RPMI8226 (cell line): ENCODE measurements at places on chromosomes 13 and 19.

GRCh38 chr19:4847190-4847973 is 15.9 kb upstream of the TICAM1 start:
- DNase-seq, result no peak

- peak; percentile 49 for DNase-seq
Measured at GRCh38 chr19:52748336-52748950, 13.6 kb upstream of the ZNF611 start.

DNA sequence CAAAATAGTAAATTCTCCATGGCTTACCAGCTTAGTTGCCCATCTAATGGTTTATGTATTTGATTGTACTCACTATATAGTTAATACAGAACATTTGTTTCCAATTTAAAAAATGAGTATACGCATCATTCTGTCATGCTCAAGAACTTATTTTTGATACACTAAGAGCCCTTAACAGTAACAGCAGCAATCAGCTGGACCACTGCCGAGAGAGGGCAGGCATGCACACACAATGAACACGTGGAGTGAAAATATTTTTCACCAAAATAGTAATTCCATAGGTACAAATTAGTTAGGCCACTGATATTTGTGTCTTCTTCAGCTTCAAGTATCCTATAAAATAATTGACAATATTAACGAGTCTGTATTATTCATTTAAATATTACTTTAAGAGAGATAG is 109.9 kb downstream of the KLF12 start:
- no peak for DNase-seq

DNA sequence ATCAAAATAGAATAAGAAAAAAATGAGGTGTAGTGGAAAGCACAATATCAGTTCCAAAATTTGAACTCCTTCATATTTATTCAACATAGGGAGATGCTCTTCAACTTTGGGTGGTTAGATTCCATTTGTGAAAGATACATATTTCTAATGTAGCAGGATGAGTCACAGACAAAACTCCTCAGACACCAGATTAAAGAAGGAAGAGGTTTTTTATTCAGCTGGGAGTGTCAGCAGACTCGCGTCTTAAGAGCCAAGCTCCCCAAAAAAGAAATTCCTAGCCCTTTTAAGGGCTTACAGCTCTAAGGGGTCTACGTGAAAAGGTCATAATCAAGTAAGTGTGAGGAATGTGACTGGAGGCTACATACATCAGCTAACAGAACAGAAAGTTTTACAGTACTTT is 6.8 kb upstream of the ZNF765 start:
- DNase-seq, result no peak

DNA sequence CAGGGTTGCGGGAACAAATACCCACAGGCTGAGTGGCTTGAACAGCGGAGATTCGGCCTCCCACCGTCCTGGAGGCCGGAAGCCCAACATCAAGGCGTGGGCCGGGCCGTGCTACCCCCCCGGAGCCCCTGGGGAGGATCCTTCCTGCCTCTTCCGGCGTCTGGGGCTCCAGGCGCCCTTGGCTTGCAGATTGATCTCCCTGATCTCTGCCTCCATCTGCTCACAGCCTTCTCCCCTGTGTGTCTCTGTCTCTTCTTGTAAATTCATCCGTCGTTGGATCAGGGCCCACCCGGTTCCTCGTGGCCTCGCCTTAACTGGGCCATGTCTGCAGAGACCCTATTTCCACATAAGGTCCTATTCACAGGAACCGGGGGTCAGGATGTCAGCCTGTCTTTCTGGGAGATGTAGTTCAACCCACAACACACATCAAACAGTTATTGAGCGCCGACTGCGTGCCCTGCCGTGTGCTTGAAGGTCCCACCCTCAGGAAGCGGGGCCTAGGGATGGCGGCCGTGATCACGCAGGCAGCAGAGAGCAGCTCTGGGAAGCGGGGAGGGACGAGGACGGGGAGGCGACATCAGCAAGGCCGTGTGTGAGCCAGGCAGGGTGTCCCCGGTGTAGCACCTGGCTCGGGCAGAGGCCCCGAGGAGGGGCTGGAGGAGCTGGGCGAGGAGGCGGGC is 21.3 kb downstream of the HCN2 start:
- DNase-seq, result peak; percentile 29

DNA sequence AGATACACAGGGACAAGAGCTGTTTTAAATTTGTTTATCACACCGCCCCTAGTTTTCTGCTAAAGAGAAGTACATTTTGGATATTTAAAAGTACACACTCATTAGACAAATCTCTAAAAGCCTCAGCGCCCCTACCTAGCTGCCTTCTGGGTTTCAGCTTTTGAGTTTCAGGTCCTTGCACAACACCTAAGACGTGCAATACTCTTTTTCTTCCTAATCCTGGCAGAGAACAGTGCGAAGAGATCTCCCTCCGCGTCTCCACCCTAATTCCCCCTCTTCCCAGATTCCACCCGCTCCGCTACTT is 421 bp upstream of the KLF5 start:
- DNase-seq, result no peak

GRCh38 chr19:45798995-45799517 is 6.4 kb upstream of the DMWD start:
- DNase-seq, result peak; percentile 49

DNA sequence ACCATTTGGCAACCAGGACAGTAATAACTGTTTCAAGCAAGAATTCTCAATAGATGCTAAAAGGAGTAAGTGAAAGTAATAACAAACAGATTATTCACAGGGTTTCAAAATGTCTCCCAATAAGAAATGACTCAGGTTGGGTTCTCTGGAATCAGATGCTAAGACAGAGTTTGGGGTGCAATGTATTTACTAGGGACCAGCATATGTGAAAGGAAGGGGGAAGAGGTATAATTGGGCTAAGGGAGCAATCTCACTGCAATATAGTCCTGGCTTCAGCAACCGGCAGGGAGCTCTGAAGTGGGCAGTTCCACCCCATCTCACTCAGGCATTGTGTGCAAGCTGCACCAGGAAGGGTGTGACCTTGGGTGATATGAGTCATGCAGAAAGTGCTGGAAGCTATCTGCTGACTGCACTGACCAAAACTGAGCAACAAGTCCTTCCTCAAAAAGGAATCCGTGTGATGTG is 23.4 kb downstream of the ZDHHC20 start:
- DNase-seq, result peak; percentile 7

DNA sequence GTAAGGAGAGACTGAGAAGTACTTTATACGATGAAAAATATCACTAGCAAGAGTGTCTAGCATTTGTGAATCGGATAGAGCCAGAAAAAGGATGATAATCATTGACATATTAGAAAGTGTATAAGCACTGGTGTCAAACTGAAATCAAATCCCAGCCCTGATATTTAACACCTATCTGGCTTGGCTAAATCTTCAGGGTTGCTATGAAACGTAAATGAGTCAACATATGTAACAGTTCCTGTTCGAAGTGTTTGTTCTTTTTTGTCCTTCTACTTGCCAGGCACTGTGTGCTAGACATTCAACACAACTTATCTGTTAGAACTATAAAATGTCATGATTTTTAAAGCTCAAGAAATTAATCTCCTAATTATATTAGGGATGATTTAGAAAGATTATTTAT is 40.8 kb downstream of the SERPINE3 start:
- no peak for DNase-seq

DNA sequence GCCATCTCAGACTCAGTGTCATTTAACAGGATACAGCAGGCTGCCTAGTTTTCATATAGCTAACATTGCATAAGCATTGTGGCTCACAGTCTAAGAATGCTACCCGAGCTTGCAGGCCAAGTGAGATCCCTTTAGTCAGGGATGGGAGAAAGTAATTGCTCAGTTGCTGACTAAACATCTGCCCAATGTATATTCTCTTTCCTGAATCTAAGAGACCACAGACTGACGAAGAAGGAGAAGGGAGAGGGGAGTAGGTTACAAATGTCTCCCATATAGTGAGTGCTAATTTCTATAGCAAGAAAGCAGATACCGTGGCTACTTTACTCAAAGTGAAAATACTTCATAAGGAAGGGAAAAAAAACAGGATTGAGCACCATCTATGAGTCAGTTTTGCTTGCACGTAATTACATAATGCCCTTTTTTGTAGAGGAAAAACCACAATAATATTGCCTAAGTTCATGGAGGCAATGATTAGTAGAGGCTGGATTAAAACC is 453.9 kb downstream of the COG6 start:
- no peak for DNase-seq

- peak; percentile 48 for DNase-seq
Measured at GRCh38 chr19:18349524-18350128, 9.2 kb downstream of the PGPEP1 start.

DNA sequence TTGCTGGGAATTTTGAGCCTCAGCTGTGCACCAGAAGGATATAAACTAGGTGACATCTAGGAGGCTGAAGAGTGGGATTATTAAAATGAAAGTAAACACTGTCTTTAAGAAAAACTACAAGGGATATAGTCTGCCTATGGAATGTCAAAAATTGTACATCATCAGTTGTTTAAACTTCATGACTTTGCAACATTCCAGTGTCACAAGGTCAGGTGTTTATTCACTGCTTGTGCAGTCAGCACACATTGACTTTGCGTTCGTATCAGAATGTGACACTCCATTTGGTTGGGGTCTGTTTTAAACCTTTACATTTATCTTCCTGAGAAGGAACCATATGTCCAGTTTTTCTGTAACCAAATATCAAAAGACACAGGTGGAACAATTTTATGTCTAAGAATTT is 85.6 kb downstream of the KL start:
- no peak for DNase-seq

DNA sequence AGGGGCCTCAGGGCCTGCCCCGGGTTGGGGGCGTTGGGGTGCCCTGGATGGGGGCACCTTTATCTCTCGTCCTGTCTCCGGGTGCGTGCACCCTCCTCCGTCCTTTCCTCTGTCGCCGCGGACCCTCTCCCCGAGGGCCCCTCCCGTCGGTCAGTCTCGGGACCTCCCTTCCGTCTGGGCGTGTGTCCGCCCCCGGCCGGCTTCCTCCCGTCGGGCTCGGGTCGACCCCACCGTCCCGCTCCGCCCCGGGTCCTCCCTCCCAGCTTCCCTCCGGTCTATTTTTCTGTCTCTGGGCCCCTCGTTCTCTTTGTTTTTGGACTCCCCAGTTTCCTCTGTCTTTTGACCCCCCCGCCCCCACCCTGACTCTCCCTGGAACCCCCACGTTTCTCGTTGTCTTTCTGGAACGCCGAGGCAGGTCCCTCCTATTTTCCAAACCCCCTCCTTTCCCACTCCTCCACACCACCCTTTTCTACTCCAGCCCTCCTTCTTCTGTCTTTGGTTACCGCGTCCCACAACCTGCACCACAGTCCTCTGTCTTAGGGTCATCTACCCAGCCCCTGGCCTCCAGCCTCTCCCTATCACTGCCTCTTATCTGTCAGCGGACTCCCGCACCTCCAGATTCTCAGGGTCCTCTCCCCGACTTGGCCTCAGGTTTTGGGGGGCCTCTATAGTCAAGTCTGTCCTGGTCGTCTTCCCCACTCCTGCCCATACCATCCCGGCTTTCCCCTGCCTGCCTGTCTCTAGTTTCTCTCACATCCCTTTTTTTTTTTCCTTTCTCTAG is 757 bp downstream of the EGLN2 start:
- peak; percentile 10 for DNase-seq

DNA sequence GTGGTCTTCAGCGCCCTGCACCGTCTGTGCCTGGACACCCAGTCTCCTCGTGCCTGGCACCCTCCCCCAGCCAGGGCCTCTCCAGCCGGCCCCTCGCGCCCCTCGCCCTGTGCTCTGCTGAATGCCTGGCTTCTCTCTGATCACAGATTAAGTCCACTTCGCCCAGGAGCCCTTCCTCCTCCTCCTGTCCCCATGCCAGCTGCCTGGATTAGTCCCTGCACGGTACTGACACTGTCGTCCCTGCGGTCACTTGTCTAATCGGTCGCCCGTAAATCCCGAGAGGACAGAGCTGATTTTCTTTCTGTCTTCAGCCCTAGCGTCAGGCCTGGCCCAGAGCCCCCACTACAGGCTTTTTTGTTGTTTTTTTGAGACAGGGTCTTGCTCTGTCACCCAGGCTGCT is 6.6 kb downstream of the THOP1 start:
- no peak for DNase-seq

- no peak for DNase-seq
Measured at GRCh38 chr13:39148513-39148961, 110.3 kb downstream of the NHLRC3 start.

GRCh38 chr13:36086117-36086516 is 45.1 kb downstream of the DCLK1 start:
- no peak for DNase-seq

GRCh38 chr13:20416223-20416745 is 109.4 kb downstream of the CRYL1 start:
- DNase-seq, result no peak

DNA sequence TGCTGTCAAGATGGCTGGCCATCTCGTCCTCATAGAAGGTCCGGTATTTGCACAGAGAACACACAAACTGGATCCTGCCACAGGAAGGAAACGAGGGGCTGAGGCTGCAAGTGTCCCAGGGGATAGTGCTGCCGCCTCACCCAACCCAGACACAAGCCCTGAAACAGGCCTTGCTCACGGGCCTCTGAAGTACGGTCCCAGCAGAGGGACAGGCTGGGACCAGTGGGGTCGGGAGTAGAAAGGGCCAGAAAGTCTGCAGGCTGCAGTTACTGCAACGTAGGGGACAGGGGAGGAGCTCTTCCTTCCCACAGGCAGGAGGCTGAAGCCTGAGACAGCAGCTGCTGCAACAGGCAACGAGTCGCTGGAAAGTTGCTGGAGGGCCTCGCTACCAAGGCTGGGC is 18.2 kb upstream of the AKAP8 start:
- DNase-seq, result no peak

DNA sequence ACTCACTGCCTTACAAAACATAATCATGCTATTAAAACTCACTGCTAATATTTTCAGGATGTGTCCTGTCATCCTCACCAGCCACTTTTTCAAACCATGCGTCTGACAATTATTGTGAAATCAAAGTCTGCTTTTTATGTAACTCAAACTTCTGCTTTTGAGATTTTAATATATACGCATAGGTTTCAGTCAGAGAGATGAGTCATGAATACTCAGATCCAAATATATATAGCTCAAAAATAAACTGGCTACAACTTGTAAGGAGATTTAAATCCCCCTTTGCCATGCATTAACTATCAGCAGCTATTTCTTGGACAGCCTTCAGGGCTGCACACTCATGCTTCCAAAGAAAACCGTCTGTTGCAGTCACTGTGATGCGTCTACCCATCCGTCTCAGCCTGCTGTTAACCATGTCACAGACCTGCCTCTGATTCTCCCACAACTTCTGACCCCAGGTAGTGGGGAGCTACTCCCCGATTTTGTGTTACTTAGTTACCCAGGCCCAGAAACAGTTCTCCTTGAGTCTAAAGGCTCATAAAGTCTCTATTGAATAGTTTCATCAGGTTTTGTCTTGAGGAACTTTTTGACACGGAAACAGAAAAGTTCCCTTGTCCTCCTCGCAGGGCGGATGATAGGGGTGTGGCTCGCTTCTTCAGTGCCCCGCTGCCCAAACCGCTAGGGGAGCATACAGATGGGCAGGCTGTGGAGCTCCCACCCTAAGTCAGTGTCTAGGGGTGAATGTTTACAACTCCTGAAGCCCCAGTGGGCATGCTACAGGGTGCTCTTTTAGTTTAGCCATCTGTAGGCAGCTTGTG is 33.8 kb upstream of the SGCG start:
- no peak for DNase-seq

- no peak for DNase-seq
Measured at GRCh38 chr19:50233308-50233910, 30.0 kb downstream of the MYH14 start.
